ENCODE measurements at places on chromosomes 12 and 14.

DNA sequence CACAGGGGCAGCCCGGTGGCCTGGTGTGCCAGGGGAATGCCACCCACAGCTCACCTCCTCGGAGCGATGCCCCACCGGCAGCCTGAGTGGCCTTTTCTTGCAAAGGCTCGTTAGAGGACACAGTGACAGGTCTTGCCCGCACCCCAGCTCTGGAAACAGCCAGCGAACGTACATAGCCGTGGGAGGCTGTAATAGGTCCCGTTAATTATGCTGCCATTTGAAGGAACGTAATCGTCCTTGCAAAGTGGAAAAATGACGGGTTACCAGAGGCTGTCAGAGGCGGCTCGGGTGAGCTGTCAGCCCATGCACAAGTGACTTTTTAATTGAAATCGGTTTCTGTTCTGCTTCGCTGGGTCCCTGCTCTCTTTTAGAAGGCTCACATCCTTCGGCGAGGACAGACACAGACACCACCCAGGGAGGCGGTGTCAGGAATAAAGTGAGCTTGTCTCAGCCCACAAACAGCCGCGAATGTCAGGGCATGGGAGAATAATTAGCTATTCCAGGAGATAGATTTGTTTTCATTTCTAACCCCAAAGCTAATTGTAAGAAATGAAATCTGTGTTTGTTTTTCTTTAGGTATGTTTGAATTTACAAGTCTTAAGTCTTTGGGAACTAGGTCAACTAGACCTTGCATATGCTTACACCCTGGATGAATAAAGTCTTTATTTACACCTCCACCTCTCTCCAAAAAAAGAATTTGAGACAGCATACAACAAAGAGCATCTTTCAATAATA lies 77.2 kb upstream of the RFLNA start:
- no peak for DNase-seq

- peak; percentile 43 for DNase-seq
These were observed at the start of gene AKT1 for GRCh38 chr14:104794993-104795780. TSS of gene AKT1 (minus strand) at chr14:104795748. CDS start at chr14:104792643, 3,105 bp downstream.

DNA sequence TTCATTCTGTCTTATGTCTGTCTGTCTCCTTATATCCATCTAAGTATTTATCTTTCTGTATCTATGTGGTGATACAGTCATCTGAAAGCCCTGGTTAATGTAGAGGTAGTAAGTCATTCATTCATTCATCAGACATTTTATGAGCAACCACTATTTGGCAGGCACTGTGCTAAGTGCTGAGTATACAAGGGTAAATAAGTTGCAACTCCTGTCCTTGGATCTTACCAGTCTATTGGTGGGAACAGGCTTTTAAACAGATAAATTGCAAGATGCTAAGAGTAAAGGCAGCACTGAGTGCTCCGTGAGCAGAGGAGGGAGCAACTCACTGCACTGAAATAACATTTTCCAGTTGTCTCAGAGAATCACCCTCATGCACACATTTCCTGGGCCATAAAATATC lies 68.6 kb downstream of the TMEM30B start:
- no peak for DNase-seq

- DNase-seq, result no peak
These were observed 56.4 kb downstream of the TMEM132C start for GRCh38 chr12:128323145-128323920.

DNA sequence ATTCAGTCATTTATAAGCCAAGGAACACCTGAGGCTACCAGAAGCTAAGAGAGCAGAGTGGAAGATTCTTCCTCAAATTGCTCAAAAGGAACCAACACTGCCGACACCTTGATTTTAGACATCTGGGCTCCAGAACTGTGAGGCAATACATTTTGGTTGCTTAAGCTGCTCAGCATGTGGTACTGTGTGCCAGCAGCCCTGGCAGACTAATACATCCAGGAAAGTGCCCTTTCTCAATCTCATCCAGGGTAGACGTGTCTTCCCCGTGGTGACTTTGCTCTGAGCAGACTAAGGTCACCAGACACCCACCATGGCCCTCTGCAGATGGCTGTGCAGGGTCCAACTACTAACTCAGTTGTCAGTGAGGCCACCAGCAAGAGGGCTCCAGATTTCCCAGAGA lies 122.8 kb downstream of the VRK1 start:
- peak; percentile 16 for DNase-seq

- peak; percentile 48 for DNase-seq
These were observed 81.8 kb downstream of the EMP1 start for GRCh38 chr12:13278249-13278787.

DNA sequence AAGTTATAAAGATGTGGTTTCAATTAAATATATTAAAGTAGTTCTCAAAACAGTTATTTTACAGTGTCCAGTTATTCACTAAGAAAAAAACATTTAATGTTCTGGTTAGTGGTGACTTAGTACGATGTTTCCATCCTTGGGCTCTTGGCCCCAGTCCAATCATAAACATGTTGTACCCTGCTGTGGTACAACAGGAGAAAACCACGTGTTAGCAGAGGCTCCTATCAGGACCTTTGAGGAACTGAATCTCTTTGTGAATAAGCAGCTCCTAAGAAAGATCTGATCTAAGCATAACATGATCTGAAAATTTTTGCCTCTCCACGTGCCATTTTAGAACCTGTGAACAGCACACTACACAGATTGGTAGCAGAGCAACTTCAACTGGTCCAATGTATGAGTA lies 234.0 kb downstream of the SYT1 start:
- DNase-seq, result no peak

DNA sequence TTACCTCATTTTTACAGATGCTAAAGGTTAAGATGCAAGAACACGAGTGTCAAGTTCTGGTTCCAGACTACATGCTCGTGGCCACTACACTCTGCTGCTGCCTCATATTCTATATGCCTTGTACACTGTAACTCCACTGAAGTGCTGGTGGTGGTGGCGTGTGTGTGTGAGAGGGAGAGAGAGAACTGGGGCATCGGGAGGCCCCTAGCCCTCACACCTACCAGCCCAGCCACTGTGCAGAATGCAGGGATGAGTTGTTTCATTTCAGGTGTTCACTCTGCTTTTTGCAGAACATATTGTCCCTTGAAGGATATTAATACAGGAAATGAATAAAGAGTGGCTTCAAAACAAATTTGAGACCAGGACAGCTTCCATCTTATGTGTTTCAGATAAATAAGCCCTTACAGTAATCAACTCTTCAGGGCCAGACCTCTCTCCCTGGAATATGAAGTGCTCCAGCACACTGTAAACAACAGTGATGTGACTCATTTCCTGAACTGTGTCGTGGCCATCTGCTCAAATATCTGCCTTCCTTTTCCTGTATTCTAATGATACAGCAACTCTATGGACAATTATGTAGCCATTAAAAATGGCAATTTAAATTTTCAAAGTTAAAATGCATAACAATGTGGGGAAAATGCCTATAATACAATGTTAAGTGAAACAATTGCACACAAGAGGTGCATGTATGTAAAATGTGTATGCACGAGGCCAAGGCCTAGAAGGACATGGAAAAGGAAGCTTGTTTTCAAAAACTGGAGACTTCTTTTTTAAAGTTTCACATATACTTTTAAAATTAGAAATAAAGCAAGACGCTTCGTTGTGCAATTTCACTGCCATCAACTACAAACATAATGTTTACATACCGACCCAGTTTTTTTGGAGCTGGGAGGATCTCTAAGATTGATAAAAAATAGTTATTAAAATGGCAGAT lies 215.4 kb downstream of the PELI2 start:
- DNase-seq, result peak; percentile 69

- no peak for DNase-seq
These were observed 772.5 kb upstream of the USP15 start for GRCh38 chr12:61487728-61488127.

DNA sequence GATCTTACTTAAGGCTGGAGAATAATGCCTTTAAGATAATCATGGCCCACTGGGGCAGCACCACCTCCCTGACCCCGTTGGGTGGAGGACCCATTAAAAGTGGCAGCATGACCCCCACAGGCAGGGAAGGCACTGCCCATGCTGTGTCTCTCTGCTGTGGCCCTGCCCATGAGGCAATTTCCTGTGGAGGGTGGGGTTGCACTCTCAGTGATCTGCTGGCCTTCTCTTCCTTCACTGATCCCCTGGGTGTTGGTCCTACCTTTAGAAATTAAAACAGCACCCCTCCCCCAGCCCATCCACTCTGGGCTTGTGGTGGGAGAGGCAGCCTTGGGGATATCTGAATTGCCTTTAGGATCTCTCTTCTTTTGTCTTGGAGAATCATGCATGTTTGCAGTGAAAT lies 17.3 kb downstream of the KLRK1 start:
- DNase-seq, result peak; percentile 9

DNA sequence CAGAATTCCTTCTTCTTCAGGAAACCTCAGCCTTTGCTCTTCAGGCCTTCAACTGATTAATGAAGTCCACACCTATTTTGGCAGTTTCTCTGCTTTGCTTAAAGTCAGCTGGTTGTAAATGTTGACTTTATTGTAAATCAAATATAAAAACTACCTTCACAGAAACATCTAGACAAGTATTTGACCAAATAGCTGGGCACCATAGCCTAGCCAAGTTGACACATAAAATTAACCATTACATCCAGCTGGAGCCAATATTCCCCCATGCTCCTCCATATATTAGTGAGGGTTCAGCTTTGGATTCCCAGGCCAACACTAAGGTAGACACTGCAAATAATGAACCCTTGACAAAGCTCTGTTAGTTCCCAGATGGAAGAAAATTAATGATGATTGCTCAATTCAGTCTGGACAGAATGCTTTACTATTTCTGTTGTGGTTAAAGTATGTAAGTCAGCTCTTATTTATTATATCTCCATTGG lies 125.5 kb downstream of the ZFP36L1 start:
- no peak for DNase-seq

- DNase-seq, result no peak
These were observed 6.0 kb downstream of the PAPLN start for GRCh38 chr14:73243341-73243740.

DNA sequence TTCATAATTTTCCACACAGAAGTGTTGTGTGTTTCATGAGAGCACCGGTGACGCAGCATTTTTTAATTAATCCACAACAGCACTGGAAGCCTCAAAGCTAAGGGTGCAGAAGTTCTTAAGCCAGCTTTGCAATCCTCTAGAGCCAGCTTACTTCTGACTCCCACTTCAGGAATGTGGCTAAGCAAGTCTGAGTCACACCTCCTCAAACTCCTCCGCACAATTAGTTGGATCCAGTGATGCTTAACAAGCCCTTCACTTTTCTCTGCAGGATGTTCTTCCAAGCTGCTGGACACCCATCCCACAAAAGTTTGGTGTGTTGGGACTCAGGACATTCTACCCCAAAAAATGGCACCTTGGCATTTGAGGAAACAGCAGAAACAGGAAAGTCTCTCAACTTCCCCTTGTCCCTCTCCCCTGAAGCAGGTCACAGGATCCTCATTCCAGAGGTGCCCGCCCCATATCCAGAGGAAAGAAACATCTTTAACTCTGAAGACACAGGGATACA lies 210.0 kb downstream of the PPM1H start:
- peak; percentile 17 for DNase-seq

GRCh38 chr12:89081719-89082369 lies 270.5 kb downstream of the DUSP6 start:
- no peak for DNase-seq

DNA sequence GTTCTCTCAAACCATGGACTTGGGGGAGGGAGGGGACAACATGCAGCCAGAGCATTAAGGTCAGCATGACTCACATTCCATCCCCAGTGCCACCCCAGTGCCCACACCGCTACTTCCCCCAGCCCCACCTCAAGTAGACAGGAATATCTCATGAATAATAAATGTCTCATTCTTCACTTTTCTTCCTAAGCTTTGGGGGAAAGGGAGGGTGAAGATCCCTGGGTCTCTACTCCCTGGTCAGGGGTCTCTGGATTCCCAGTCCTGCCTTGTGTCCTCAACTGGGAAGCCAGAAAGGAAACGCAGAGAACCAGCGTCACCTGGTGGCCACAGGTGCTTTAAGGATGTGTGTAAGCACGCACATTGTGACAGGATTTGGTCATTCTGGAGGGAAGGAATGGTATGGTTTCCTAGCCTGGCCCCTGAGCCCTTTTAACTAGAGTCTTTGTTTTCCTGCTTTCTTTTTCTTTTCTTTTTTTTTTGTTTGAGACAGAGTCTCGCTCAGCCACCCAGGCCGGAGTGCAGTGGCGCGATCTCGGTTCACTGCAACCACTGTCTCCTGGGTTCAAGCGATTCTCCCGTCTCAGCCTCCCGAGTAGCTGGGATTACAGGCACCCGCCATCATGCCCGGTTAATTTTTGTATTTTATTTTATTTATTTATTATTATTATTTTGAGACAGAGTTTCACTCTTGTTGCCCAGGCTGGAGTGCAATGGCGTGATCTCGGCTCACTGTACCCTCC lies 3.4 kb downstream of the GPR84 start:
- peak; percentile 93 for DNase-seq

GRCh38 chr12:67804168-67804567 lies 155.6 kb downstream of the DYRK2 start:
- DNase-seq, result no peak

- no peak for DNase-seq
These were observed 169.2 kb downstream of the TMTC2 start for GRCh38 chr12:82855872-82856271.

DNA sequence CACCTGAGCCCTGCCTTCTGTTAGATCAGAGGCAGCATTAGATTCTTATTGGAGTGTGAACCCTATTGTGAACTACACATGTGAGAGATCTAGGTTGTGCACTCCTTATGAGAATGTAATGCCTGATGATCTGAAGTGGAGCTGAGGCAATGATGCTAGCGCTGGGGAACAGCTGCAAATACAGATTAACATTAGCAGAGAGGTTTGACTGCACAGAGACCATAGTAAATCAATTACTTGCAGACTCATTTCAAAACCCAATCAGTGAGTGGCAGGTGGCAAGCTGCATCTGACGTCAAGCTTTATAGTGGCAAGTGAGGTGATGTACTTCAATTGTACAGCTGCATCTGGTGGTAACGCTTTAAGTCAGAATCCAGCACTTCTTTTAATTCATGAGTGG lies 141.6 kb downstream of the GPHN start:
- DNase-seq, result no peak

DNA sequence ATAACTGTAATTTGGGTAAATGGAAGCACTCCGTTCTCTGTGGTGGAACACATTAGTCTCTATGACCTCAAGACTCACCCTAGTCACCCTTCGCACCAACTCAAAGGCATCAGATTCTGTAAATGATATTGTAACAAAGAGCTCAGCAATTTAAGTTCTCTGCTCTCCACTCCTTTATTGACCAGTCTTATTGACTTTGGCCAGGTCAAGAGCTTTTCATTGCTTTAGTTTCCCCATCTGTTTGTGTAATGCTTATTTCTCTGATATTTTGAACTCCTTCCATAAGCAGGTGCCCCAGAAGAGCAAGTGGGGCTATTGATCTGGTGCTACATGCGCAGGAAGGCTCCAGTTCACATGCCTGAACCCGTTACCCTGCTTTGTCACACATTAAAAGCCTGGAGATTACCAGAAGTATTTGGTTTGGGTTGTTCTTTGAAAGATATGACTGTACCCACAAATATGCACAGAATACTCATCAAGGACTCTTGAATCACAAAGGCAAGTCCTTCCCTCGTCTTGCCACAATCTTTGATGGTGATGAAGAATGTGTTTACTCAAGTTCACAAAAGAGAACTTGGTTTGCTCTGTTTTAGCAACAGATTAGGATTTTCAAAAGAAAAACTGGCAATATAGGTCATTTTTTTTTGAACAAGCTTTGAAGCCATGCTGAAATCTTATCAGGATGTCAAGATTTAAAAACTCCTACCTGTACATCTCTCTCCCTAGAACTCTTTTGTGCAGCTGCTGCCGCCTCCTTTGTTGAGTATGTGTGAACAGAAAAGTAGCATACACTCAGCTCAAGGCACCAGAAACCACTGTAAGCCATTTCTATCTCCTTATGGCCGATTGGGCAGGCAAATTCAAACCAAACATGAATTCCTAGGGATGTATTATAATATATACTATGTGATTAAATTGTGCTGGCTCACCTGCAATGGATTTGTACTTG lies 193.9 kb downstream of the BCAT1 start:
- no peak for DNase-seq

- DNase-seq, result no peak
These were observed 172.7 kb upstream of the C14orf180 start for GRCh38 chr14:104406831-104407230.
